ENCODE measurements at places on chromosomes 7 and 10.

DNA sequence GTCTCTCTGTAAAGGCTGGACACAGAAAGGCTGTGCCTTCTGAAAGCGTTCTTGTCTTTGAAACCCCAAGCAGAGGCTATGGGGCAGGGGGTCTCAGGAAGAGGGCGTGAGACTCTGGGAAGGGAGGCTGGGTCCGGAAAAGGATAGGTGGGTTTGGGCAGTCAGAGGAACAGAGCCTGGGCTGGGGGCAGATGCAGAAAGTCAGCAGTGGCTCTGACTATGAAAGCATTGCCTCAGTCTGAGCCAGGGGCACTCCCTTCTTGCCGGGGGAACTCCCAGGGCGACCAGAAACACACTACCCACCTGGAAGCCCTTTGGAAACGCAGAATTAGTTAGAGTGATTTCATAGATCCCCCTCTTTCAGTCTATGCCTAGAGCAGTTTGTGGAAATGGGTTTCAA lies 72.0 kb downstream of the VWA2 start:
- no peak for DNase-seq

DNA sequence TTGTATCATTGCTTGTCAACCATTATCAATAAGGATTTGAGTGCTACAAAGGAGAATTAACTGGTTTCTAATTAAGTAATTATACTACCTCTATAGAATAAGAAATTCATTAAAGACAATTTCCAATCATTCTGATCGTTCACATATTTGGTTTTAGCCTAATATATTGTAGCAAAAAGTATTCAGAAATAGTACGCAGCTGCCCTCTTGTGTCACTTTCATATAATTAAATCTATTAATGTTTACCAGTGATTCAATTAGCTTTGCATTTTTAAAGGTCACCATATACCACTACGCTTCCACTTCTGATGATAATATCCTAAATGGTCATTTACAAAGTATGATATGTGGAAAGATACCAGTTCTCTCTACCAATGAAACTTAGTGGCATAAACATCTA lies 128.3 kb downstream of the NEBL start:
- DNase-seq: no peak

GRCh38 chr10:133475425-133475734 lies 21.6 kb downstream of the SCART1 start:
- DNase-seq: no peak

GRCh38 chr10:132836248-132836831 lies 50.4 kb upstream of the NKX6-2 start:
- no peak for DNase-seq

GRCh38 chr7:117590191-117590590 lies 110.4 kb downstream of the CFTR start:
- no peak for DNase-seq

GRCh38 chr10:126407831-126408230 lies 19.6 kb upstream of the ADAM12 start:
- DNase-seq: no peak

- no peak for DNase-seq
Observed at GRCh38 chr10:132363376-132363775, 31.4 kb downstream of the LRRC27 start.

- DNase-seq: no peak
Observed at GRCh38 chr10:95693071-95693667, 558 bp downstream of the TCTN3 start.

GRCh38 chr7:73519867-73520672 lies 2.0 kb downstream of the BAZ1B start:
- no peak for DNase-seq

- DNase-seq: no peak
Observed at GRCh38 chr7:5550385-5550784, 126.8 kb upstream of the TNRC18 start.

- no peak for DNase-seq
Observed at GRCh38 chr7:67821116-67821515, 824.5 kb downstream of the TYW1 start.

- no peak for DNase-seq
Observed at GRCh38 chr10:132360766-132361447, 28.9 kb downstream of the LRRC27 start.

DNA sequence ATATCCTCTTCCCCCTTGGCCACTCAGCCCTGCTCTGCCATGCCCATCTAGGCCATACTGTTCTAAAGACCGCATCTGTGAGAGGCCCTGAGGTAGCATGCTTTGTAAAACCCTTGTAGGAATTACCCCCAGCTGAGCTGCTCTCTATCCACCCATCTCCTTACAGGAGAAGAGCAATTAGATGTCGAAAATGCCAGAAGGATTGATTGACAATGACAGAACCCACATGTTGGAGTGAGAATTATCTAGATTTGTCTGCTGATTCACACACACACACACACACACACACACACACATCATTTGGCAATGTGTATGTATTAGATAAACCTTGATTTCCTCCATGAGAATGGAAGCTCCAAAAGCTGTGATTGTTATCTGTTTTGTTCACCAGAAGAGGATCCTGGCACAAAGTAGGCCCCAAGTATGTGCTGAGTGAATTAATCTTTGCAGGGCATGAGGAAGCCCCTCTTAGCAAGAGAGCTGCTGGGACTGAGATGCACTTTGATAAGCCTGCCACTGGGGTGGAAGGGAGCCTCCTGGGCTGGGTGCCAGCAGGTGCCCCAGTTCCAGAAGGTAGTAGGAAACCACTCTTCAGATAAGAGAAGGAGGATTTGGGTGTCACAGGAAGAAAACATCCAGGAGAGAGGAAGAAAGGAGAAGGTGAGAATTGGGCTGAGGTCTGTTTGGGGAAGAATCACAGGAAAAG lies 187.5 kb upstream of the ADO start:
- DNase-seq: no peak

GRCh38 chr7:101924171-101924570 lies 106.7 kb downstream of the CUX1 start:
- DNase-seq: no peak

DNA sequence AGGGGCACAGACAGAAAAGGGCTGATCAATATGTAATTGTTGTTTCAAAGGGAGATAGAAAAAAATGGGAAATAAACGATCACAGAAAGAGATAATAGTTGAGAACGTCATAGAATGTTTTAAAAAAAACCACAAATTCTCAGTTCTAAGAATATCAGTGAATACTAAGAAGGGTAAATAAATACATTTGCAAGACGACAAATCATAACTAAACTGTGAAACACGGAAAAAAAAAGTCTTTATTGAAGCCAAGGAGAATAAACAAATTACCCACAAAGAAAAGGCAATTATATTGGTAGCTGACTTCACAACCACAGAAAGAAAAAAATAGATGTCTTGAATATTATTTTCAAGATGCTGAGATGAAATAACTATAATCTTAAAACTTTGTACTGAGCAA lies 305.2 kb upstream of the STEAP1 start:
- no peak for DNase-seq

DNA sequence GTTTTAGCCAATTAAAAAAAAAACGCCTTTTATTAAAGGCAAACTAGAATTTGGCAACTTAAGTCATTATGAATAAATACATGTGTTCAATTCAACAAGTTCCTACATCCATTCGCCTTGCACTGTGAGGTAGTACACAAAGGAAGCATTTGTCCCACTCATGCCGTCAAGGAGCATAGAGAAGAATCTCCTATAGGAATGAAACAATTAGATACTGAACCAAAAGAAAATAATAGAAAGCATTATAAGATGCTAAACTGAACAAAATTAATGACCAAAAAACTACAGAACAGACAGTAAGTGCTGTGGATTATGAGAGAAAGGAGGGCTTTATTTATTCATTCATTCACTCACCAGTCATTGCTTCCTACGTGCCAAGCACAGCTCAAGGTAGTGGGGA lies 42.2 kb downstream of the SNX13 start:
- no peak for DNase-seq

GRCh38 chr7:98562381-98562823 lies 54.7 kb upstream of the NPTX2 start:
- no peak for DNase-seq

DNA sequence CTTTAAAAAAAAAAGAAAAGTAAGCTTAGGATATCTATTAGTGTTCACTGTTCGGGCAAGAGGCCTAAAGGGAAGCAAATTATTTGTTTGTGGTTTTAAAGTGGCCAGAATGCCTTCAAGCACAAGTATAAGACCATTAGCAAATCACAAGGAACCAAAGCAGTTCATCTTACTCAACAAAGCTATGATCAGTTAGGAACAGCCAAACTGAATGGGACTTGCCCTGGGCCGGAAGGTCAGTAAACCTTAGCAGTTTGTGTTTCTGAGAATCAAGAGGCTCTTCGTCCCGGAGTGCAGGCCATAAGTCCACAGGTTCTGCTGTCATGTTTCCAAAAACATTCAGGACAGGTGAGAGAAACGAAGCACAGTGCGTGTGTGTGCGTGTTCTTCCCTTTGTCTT lies 4.5 kb downstream of the FBXW4 start:
- DNase-seq: no peak

DNA sequence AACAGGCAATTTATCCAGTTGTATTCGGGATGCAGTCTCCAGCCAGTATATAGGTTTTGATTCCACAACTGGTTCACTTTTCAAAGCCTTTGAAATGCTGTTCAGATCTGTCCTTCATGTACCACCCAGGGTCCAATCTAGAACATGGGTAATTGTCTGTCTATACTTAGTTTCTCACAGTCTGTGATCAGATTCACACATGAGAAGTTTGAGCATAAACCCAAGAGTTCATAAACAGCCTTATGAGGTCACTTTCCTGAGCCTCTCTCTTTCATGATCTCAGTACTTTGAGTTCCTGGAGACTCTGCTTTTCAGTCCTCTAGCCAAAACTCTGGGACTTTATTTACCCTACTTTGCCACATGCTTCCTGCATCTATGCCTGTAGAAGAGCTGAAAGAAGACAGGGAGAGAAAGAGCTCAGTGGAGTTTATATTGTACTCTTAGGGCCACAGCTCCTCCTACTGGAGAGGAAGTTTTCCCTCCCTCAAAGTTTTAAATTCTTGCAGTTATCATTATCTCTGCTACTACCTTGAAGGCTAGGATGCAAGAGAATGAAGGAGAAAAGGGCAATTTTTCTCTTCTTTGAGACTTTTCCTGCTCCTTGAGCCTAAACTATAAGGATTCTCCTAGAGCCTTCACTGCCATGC lies 172.0 kb downstream of the ZEB1 start:
- DNase-seq: no peak

DNA sequence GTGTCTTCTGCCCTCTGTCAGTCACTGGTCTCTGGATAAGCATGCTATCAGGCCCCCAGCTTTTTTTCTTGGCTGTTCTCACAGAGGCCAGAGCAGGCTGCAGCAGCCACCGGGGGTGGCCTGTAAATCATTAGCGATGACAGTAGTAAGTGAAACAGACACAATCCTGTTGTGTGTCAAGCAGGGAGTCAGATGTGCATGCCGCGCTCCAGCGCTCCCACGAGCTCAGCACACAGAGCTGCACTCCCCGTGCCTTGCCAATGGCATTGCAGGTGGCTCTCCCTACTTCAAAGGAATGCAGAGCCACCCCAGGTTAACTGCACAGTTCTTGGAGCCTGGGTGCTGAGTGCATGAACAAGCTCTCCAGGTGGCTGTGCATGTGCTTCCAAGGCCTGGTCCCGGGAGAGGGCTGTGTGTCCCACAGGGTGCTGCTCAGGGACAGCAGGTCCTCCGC lies 226.1 kb downstream of the GLRX3 start:
- no peak for DNase-seq

DNA sequence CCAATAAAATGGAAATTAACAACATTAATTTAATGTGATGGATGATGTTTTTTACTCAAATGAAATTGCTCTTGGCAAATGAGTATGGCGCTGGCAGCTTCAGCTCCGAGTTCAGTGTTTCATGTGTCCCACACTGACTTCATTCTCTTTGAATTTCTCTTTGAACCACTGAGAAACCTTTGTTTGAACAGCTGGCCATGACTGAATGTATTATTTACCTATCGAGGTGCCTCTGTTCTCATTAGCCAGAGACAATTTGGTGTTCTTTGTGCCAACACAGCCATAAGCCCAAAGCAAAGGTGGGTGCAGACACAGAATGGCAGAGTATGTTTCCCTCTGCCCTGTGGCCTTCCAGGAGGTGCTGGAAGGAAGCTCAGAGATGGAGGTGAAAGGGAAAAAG lies 42.1 kb downstream of the TMEM178B start:
- DNase-seq: no peak

- DNase-seq: no peak
Observed at GRCh38 chr10:28892818-28893547, 215.7 kb downstream of the BAMBI start.

DNA sequence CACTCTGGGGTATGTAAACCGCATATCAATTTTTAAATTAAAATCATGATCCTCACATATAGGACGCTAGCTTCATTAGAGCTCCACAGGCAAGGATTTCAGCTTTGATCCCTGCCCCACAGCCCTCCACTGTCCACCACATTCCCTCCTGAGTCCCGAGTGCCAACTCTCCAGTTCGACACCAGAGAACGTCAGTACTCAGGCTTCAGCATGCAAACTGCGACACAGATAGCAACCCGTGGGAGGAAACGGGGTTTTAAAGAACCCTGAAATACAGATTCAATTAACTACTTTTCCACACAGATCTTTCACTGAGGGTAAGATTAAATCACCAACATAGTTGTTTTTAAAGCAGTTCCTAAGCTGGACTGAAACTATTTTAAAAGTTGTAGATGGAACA lies 26.1 kb downstream of the RAPGEF5 start:
- no peak for DNase-seq

DNA sequence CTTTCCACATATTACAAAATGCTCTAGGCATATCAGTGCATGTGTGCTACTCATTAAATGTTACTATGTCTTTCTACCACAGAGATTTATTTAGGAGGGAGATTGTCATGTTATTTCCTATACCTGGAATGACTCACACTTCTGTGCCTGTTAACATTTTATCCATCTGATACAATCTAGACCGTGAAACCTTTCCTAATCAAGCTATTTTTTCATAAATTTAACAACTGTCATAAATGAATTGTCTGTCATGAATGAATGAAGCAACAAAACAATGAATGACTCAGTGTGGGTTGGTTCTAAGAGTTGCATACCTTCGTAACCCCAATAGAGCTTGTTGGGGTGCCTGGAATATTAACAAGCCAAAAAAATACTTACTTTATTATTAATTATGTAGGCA lies 554.3 kb downstream of the GRM8 start:
- DNase-seq: no peak

- DNase-seq: no peak
Observed at GRCh38 chr7:140036224-140036962, 26.4 kb downstream of the PARP12 start.

GRCh38 chr10:12351447-12351846 lies 2.1 kb downstream of the CAMK1D start:
- DNase-seq: peak; percentile 3

Measured in T follicular helper cell (primary cell).